ENCODE measurements at places on chromosomes 2 and 18. TPM values are rescaled to one million over a fixed set of nuclear protein-coding genes. Genes with fewer than 3 reads are reported as not detected.

SELENOI gene
- total RNA-seq, result 30.0 TPM

- no peak for DNase-seq
These were observed 11.6 kb downstream of the MAP3K20 start for GRCh38 chr2:173087214-173087581.

CABYR gene
- 2.9 TPM for total RNA-seq

GRCh38 chr2:138507267-138507666 lies 5.7 kb downstream of the SPOPL start:
- DNase-seq, result no peak

ZC3H6 gene
- 9.7 TPM for total RNA-seq

GPR39 gene
- 0.20 TPM for total RNA-seq

DNA sequence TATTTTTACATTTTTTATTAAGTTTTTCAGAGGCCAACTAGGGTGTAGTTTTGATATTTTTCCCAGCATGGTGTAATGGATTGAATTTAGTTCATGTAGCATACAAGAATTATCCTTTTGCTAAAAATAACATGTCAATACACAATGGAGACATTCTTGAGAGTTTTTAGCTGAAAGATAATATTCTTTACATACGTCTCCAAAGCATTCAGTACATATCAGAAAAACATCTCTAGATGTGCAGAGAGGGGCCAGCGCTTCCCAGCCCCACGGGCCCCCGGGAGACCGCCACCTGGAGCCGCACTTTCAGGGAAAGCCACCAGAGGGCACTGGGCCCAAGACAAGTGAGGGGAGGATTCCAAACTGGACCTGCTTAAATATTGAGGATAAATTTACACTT lies 499.4 kb downstream of the GALR1 start:
- DNase-seq, result peak; percentile 82

TOGARAM2 gene
- total RNA-seq, result 0.69 TPM

DNA sequence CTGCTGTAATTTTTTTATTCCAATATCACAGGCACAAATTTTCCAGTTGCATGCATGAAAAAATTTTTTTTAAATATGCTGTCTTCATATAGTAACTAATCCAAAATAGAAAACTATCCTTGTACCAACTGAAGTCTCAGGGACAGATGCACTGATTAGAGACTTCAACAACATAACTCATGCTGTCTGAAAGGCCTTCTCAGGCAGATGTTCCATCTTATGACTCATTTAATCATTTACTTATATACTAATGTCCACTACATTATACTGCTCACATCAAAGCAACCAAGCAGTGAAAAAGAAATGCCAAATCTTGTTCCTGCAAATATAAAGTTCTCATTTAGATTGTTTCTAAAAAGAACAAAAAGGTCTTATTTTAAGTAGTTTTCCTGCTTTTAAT lies 53.1 kb downstream of the OLA1 start:
- DNase-seq, result no peak

- no peak for DNase-seq
These were observed at the start of gene CDH7 for GRCh38 chr18:65750389-65751154. Gene CDH7 (plus strand): TSS chr18:65751012. CDS start chr18:65762843, 11,831 bp downstream.

ORMDL1 gene
- 45.8 TPM for total RNA-seq

- DNase-seq, result no peak
These were observed 44.7 kb downstream of the ITSN2 start for GRCh38 chr2:24315669-24316068.

Data from skin of body (tissue), 3 donors.